ENCODE measurements at places on chromosomes 1 and 21.
A peak's percentile ranks its signal among the peaks of the same experiment; 100 is the strongest.

DNA sequence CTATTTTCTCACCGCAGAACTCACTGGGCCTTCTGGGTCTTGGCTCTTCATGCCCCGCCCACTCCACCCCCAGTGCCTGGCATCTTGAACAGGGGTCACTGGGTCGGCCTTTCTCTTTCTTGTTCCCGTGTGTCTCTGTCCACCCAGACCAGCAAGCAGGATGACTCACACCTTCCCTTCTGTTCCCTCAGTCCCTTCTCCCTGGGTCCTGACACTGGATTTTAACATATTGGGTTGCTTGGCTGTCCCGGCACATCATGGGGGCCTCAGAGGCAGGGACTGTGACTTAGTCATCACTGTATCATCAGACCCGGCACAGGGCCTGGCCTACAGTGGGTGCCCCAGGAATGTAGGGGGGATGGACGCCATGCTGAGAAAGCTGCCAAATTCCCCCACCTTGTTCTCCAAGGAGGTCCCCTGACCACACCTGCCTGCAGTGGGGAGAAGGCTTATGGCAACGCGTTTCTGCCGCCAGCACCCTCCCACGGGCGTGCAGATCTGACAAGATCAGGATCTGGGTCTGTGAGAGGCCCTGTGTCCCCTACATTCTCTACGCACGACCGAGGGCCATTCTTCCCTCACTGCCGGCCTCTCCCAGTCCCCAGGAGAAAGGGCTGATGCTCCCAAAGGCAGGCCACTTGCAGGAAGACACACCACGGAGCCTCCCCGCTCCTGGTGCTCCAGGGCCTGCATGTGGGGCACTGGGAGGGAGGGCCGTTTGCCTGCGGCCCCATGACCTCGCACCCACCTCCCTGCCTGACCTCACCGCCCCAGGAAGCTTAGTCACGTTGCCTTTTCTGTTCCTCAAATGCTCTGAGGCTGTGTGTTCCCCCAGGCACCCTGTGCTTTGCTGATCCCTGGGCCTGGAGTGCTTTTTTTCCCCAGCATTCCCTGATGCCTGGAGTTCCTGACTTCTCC, 157.2 kb upstream of the TMEM51 start:
- DNase-seq, result no peak

DNA sequence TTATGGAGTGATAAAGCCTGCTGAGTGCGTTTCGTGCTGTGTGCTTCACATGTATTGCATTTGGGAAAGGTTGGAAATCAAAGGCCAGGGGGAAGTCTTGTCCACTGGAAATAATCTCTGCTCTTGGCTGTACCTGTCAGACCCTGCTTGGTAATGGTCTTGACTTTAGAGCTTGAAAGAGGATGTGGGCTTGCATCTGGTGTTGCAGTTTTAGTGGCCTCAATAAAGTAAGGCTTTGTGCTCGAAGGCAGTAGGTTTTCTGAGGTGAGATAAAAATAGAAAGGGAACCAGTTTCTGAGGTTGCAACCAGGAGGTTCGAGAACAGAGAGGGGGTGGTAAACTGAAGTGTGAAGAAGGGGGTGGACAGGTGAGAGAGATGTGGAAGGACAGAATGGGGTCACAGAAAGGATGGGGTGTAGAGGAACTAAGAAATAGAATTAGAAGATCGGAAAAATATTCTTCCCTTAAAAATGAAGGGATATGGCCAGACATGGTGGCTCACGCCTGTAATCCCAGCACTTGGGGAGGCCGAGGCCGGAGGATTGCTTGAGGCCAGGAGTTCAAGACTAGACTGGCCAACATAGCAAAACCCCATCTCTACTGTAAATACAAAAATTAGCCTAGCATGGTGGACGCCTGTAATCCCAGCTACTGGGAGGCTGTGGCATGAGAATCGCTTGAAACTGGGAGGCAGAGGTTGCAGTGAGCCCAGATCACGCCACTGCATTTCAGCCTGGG, 1.5 kb downstream of the S100PBP start:
- DNase-seq, result no peak

DNA sequence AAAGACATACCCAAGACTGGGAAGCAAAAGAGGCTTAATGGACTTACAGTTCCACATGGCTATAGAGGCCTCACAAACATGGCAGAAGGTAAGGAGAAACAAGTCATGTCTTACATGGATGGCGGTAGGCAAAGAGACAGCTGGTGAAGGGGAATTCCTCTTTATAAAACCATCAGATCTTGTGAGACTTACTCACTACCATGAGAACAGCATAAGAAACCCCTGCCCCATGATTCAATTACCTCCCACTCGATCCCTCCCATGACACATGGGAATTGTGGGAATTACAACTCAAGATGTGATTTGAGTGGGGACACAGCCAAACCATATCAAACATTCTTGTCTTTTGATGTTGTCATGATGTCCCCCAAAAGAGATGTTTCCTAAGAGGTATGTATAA, 103.3 kb downstream of the DUSP10 start:
- no peak for DNase-seq

DNA sequence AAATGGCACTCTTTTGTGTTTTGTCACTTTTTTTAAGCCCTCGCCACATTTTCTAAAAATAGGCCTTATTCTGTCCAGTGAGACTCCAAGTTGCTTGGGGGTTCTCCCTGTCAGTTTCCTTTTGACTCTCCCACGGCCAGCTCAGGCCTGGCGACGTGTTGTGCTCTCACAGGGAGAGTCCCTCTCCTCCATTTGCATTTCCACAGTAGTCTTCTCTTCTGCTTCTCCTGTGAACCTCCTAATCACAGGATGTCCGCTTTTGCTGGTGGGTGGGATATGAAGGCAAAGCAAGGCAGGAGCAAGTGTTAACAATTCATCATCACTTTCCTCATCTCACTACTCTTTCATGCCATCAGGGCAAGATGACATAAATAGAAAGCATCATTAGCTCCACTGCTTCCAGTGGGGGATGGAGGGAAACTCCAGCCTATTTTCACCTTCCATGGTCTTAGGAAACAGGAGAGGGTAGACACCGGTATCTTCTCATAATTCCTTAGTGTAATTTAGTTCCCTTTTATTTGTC, 99.8 kb downstream of the INTS7 start:
- DNase-seq, result no peak

DNA sequence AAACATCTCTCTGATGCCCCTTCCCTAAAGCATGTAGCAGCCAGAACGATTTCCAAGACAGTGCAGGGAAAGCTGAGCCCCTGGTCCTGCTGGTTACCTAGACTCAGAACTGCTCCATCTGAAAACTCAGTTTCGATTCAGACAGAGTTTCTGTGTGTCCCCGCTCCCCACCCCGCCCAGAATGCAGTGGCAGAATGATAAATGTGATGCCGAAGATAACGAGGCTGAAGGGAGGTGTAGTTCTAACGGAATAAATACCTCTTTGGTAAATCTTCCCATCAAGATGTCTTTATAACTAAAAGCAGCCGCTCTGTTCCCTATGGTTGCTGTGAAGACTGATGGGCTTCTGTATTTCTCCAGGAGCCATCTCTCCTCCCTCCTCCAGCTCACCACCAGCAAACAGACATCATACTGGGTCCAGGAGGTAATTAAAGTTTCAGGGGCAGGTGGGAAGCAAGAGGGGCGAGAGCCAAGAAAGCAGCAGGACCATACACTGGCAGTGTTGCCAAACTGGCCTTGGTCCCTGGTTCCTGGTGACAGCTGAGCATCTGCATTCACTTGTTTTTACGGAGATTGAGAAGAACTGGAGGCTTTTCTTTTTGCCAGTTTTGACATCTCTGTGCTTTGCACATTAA, 76.9 kb downstream of the DDX20 start:
- no peak for DNase-seq

- no peak for DNase-seq
Observed at GRCh38 chr1:203512517-203512847, 18.5 kb downstream of the OPTC start.

DNA sequence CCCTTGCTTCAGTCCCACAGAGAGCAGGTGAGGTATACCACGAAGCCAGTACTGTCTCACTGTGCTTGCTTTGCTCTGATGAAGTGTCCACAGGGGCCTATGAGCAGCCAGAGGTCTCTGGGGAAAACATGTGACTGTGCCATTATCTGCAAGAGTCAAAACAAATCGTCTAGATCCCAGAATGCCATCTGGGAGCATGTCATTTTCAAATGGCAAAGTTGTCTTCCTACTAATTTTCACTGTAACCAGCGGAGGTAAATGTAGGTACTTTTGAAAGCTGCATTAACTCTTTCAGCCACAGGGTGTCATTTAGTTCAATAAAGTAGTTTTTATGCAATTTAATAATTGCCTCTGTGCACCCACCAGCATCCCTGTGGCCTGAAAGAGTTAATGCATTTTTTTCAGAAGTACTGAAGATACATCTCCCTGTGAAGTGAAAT, 173.6 kb upstream of the SGIP1 start:
- no peak for DNase-seq

DNA sequence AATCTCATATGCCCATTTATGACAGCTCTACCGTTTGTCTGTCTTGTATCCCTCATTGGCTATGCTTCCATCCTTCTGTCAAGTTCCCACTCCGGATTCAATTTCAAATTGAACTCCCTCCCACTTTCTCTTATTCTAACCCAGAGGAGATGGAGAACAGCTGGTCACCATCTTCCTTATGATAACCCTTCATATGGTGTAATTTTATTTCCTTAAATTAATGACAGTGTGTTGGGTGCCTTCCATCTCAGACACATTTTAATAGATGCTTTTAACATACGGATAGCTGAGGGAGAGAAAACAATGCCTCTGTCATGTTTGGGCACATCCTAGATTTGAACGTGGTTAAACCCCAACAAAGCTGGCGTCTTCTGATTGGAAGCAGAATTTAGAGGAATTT, 103.0 kb upstream of the PLXNA2 start:
- no peak for DNase-seq

DNA sequence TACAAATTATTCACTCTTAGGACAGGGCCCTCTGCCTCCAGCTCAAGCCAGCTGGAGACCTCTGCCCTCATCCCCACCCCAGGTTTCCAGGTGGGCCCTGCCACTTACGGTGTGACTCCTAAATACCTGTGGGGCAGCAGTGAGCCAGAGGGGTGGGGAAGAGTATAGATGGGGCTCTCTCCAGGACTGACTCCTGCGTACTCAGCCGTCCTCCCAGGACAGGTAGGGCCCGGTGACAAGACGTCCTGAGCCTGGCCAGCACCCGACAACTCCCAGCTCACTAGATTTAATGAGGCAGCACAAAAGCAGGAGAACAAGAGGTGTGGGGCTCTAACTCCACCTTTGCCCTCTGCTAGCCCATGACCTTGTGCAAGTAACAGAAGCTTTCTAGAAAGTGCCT, 16.8 kb downstream of the GNG12 start:
- no peak for DNase-seq

DNA sequence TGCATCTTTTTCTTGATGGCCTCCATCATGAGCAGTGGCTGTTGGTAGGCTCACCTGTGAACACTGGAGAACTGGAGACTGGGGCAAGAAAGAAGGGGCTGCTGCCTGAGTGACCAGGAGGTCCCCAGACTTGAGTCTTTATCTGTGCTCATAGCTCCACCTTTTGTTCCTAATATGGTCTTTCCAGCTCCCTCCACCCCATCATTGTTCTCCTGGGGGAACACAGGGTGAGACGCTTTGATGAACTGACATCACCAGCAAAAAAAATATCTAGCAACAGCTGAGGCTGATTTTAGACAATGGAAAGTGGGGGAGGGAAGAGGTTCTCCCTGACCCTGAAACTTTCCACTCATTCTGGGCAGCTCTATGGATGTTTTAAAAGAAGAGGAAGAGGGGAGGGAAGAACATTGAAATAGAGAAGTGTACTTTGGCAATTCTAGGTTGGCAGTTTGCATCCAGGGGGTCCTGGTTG, at the start of gene TPM3:
Gene TPM3 (minus strand): TSS at position 111 of the 472 bp plus-strand sequence. CDS start 82 bp downstream, at position 29.
- DNase-seq, result no peak

DNA sequence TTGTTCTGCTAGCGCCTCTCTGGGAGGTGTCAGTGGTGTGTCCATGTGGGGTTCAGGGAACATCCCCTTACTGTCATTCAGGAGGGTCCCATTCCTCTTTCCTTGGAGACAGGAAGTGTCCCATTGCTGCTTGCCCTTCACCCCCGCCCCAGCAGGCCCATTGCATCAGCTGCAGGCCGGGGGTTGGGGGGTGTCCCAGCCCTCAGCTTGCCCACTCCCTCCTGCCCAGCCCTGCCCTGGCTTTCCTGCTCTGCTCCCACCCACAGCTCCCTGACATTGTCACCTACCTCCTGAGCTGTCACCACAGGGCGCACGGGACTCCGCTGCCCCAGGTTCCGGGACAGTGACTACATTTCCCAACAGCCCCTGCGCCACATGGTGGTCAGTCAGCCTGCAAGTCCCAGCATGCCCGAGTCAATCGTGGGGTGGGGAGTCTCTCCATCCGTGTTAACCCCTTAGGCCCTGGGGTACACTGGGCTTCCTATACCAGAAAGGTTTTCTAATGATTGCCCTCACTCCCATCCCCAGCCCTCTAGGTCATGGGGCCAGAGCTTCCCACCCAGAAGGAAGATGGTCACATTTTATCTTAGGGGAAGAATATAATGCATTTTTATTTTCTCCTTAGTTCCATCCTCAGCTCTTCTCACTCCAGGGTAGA, at the start of gene INPP5B:
Gene INPP5B (minus strand): TSS at position 351 of the 658 bp plus-strand sequence. CDS start 745 bp downstream, outside the sequence.
- peak; percentile 12 for DNase-seq

DNA sequence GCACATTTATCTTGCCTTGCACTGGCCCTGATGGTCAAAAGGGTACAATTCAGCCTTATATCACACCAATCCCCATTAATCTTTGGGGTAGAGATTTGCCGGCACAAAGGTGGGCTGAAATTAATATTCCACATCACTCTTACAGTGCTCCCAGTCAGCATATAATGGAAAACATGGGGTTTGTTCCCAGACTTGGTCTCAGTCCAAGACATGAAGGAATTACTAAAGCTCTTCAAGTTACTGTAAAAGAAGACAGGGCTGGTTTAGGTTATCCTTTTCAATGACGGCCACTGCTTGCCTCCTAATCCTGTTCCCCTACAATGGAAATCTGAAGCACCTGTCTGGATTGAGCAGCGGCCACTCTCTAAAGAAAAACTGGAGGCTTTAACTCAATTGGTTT, 160.7 kb downstream of the IER5 start:
- DNase-seq, result no peak

GRCh38 chr1:230754796-230755195, 7.6 kb downstream of the CAPN9 start:
- no peak for DNase-seq

DNA sequence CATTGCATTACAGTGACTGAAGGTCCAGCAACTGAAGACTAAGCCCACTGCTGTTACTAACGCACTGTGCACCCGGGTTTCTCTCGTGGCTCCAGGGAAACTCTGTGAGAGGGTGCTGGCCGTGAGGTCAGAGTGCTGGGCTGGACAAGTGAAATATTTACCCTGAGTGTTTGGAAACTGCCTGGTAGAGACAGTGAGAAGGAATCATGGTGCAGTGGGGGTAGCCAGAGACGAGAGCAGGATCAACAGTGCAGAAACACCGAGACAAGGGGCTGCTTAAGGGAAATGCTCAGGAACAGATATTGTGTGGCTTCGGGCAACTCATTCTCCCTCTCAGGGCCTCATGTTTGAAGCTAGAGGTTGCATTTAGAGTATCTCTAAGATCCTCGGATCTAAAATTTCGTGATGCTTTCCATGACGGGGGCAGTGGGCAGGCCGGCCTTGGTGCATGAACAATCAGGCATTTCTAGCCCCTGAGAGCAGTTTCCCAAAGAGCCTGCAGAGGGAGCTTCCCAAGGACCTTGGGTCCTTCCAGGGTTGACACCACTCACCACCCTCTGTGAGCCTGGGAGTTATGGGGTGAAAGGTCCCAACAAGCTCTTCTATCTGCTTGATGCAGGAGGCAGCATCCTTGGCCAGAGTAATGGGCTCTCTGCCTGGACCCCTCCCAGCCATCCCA, 9.7 kb downstream of the CD2 start:
- no peak for DNase-seq

GRCh38 chr1:66373157-66373591, 160.8 kb upstream of the SGIP1 start:
- DNase-seq, result no peak

GRCh38 chr1:84769636-84770035, 79.4 kb upstream of the SSX2IP start:
- no peak for DNase-seq
